ENCODE measurements at places on chromosomes 2 and 18. TPM values are rescaled to one million over a fixed set of nuclear protein-coding genes. Genes with fewer than 3 reads are reported as not detected.

DNA sequence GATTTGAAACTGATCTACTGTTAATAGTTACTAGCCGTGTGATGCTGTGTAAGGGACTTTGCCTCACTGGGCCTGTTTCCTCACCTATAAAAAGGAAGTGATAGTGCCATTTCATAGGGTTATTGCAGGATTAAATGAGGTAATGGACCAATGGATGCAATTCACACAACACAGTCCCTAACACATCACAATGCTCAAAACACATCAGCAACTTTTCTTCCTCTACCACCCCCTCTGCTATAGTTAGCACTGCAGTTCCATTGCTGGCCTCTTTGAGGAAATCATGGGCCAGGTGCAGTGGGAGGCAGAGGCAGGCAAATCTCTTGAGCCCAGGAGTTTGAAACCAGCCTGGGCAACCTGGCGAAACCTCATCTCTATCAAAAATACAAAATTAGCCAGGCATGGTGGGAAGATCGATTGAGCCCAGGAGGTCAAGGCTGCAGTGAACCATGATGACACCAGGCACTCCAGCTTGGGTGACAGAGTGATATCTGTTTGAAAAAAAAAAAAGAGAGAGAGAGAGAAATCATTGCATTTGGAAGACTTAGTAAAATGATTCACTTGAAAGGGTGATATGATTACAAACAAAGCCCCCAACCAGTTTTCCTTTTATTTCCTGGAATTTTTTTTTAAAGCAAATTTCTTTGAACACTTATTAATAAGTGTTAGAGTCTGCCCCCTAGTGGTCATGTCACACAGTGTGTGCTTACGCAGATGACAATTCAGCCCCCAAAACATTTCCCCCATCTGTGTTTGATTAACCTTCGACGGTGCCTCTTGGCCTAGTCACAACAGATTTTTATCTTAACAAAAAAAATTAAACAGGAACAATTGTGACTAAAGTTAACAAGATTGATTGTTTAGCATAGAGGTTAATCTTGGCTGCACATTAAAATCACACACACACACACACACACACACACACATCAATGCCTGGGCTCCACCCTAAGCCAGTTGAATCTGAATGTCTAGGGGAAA lies 88.6 kb upstream of the BCL11A start:
- DNase-seq = no peak

- DNase-seq = no peak
These were observed 2012.5 kb upstream of the LRRTM1 start for GRCh38 chr2:82317012-82317411.

GRCh38 chr2:152251811-152252210 lies 76.2 kb upstream of the STAM2 start:
- DNase-seq = no peak

- no peak for DNase-seq
These were observed 329.1 kb downstream of the SETBP1 start for GRCh38 chr18:45009756-45010155.

DNA sequence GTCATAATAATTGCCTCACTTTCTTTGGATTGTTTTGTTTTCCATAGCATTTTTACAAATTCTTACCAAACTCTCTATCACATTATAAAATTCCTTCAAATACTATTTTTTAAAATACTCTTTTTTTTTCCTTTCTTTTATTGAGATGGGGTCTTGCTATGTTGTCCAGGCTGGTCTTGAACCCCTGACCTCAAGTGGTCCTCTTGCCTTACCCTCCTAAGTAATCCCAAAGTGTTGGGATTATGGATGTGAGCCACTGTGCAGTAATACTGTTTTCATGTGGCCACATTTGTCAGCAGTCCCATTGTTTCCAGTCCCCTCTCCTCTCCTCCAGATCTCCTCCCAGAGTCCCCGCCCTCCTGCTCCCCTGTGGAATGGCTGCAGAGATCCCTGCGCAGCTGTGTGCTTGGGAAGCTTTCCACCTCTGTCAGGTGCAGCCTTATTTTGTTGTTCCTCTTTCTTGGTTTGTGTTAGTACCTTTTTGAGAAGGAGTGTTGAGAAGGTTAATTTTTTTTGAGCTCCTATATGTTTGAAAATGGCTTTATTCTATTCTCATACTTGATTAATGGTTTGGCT lies 227.3 kb downstream of the LOXHD1 start:
- DNase-seq = no peak

DNA sequence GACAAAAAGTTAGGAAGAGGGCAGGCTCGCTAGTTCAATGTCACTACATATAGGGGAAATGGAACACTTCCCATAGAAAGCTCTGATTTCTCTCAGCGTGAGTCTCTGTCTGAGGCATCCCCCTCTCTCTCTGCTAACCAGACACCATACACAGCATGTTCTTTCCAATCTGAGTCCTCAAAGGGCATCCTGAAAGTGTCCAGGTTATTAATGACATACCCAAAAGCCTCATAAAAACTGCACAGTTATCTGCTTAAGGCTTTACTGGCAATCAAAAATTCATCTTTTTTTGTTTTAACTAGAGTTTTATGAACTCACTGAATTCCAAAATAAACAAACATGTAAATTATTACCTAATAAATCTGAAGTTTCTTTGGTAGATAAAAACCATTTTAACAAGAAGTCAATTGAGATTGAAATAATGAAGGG lies 137.4 kb downstream of the AFF3 start:
- no peak for DNase-seq

DNA sequence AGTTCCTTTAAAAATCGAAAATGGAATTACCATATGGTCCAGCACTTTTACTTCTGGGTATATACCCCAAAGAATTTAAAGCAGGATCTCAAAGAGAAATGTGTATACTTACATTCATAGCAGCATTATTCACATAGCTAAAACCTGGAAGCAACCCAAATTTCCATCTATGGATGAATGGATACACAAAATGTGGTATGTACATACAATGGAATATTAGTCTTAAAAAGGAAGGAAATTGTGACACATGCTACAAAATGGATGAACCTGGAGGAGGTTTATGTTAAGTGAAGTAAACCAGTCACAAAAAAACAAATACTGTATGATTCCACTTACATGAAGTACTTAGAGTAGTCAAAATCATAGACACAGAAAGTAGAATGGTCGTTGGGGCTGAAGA lies 147.9 kb upstream of the LTBP1 start:
- no peak for DNase-seq

CCL20 gene
- not detected for total RNA-seq

DNA sequence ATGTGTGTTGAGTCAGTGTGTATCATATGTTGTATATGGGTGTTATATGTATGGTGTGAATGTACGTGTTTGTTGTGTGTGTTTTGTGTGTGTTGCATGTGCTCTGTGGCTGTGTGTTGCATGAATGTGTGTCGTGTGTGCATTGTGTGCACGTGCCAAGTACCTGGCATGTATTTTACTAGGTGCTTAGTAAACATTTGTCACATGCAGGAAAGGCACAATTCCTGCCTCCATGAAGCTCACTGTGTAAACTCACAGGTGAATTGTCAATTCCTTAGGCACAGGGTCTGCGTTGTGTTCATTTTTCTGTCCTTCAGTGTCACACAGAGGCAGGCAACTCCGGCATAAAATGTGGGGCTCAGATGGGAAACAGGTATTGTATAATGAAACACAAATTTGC lies 22.3 kb upstream of the IL1R1 start:
- no peak for DNase-seq

GRCh38 chr2:36416370-36417165 lies 61.0 kb downstream of the CRIM1 start:
- DNase-seq = no peak

GRCh38 chr2:224666951-224667553 lies 49.1 kb downstream of the CCDC195 start:
- no peak for DNase-seq

SLC9A4 gene
- total RNA-seq = not detected

DNA sequence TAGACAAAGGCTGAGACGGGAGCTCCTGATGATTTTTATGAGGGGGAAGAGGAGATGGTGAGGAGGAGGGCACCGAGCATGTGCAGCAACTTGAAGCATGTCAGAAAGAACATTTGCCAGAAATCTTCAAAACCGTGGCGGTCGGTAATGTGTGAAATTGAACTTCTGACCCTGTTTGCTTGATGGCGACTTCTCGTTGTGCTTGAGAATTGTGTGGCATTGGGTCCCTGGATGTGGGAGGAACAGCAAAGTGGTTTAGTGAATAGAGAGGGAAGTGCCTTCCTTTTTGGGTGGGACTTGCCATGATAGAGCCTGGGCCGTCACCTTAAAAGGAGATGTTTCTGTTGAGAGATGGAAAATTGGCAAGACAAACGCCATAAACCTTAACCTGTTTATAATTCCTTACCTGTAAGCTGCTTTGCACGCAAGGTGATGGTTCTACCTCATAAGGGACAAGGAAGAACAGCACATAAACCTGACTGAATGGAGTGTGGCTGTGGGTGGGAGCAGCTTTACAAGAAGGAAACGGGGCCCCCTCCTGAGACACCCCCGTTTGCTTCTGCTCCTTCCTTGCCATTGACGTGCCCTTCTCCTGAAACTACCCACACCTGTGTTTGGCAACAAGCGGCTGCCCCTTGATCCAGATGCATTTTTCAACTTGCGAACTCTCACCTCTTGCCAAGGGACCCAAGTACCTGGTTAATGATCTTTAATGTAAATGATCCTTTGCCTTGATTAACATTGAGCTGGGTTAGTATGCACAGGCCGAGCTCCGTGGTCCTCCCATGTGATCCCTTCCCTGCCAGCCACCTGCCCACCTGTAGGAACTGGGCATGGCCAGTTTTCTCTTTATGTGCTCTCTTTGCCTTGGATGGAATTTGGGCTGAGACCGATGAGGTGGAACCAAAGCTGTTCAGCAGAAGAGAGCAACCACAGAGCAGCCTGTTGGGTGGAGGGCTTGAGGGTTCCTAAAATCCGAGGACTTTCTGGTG lies 153.2 kb downstream of the NEDD4L start:
- DNase-seq = no peak

DNA sequence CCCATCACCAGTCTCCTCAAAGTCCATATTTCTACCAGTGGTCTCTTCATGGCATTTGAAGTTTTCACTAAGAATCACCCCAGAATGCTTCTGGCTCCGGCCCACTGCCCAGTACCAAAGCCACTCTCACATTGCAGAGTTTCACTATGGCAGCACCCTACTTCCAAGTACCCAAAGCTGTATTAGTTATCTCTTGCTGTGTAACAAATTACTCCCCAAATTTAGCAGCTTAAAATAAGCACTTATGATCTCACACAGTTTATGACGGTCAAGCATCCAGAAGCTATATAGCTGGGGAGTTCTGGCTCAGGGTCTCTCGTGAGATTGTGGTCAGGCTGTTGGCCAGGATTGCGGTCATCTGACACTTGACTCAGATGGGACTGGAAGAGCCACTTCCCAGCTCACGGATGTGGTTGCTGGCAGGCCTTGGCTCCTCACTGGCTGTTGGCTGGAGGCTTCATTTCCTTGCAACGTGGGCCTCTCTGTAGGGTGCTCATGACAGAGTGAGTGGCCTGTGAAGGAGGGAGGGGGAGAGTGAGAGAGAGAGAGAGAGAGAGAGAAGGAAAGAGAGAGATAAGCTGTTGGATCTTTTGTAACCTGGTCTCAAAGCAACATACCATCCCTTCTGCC lies 189.5 kb downstream of the CTIF start:
- no peak for DNase-seq

SPEG gene
- total RNA-seq = 90.8 TPM

DNA sequence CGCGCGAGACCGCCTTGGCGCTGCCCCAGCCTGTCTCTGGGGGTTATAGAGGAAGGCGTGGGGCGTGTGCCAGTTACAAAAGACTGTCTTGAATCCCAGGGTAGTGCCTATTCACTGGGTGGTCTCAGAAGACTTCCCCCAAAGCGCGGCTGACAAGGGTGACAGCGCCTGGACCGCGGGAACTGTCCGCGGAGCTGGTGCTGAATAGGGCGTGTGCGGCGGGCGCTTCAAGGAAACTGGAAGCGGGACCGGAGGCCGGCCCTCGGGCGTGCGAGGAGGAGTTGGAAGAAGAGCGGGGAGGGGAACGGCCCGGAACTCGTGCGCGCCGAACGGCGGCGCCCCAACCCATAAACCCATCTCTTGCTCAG lies 2.3 kb downstream of the EGR4 start:
- DNase-seq = no peak

DNA sequence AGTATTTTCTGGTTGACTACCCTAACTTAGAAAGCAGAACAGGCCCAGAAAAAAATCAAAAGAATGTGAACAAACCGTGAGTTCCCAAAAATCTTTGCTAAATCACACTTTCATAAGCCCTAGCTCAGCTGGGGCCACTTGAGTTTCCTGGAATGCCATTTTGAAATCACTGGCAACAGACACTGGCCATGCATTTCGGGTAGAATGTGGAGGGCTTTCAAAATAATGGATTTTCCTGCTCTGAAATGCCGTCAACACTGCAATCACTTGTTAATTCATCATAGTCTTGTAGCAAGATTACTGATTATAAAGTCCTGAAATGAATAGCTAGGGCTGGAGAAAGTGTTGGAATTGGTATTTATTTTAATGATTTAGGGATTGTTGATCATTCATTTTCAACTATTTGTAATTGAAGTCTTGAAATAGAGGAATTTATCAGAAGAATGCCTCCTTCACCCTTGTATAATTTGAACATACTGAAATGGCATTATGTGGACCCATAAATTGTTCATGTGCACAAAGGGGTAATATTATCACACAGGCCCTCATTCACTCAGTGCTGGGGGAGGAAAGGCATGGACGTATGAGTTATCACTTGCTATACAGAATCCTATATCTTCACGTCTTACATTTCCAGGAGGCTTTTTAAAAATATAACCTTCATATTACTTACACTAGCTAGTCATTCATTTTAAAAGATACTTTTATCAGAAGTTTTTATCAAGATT lies 134.8 kb downstream of the DTNA start:
- DNase-seq = no peak

- no peak for DNase-seq
These were observed 48.1 kb downstream of the AQP12A start for GRCh38 chr2:240739797-240740196.

FAM110C gene
- total RNA-seq = 8.3 TPM

PIEZO2 gene
- total RNA-seq = 3.0 TPM

PROC gene
- total RNA-seq = not detected

GRCh38 chr18:26547646-26548414 lies 523 bp downstream of the KCTD1 start:
- DNase-seq = peak; percentile 74

DNA sequence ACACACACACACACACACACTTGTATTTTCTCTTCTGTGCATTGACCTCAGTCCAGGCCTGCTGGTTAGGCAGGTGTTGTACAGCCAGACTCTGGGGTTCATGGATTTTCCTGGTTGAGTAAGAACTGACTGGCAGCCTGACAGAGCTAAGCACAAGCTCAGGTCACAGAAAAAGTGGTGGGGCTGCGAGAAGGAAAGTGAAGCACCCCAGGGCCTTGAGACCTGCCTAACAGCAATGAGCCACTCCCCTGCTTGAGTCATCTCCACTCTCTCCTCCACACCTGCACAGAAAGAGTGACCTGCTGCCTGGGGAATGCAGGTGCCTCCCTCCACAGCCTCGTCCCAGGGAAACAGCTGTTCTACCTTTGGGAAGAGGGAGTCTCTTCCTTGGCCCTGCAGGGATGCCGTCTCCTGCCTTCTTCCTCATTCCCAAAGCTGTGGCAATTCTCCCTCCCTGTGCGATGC lies 91.4 kb upstream of the LGALSL start:
- DNase-seq = no peak

- no peak for DNase-seq
These were observed 99.0 kb downstream of the CPS1 start for GRCh38 chr2:210655229-210655975.
